ENCODE measurements at places on chromosomes 11 and 22.

DNA sequence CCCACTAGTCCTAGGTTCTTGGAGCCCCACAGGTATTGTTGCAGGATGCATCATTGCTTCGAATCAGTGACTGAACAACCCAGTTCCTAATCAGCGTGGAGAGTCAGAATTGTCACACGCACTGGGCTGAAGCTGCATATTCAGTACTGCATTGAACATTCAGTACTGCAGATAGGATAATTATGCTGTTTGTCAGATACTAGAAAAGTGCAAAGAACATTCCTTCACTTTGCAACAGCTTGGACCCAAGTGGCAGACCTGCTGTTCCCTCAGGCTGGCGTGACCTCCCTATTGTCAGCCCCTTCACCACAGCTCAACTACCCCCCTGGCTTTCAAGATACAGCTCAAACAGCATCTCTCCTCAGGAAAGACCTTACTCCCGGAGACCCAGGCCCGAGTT is 27.6 kb downstream of the NF2 start:
- no peak for DNase-seq

DNA sequence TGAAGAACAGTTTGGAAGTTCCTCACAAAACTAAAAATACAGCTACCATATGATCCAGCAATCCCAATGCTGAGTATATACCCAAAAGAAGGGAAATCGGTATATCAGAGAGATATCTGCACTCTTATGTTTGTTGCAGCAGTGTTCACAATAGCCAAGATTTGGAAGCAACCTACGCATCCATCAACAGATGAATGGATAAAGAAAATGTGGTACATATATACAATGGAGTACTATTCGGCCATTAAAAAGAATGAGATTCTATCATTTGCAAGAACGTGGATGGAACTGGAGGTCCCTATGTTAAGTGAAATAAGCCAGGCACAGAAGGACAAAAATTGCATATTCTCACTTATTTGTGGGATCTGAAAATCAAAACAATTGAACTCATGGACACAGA is 46.5 kb downstream of the XRRA1 start:
- no peak for DNase-seq

DNA sequence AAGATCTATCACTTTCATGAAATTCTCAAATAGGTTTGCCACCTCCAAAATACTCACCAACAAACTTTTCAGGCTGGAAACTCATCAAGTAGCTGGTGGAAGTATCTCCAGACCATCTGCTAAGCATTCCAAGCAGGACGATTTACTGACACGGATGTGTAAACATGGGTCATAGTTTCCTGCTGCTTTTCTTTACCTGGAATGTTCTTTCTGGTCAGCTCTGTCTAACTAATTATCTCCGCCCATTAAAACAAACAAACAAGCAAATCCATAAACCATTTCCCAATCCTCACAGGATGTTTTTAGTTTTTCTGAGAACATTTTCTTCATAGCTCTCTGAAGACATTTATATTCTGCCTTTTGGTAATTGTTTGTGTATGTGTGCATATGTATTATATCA is 397.0 kb downstream of the METTL15 start:
- DNase-seq = no peak

GRCh38 chr11:57547854-57548377 is 10.5 kb downstream of the SMTNL1 start:
- no peak for DNase-seq

DNA sequence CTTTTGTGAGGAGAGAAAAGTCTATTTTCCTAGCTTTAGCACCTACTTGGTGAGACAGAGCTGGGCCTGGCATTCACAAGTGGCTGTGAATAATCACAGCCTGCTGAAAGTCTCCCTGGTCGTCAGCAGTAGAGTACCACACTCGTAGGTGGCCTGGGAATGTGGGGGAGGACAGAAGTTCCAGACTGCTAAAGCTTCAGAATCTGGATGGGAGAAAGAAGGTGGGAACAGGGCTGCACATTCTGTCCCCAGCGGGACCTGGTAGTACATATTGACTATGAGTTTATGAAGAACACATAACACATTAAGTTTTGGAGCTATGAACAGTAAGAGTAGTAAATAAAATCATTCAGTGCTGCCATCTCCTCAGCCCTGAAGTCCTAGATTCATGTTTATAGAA is 19.0 kb upstream of the LIMK2 start:
- DNase-seq = no peak

Data from stimulated activated CD4-positive, alpha-beta T cell treated with anti-CD3 and anti-CD28 coated beads, Interleukin-4, amount 100 ng/mL, for 24 hours (primary cell).